A549 treated with ZK216348 at 1 μM for 4 hours (cell line): ENCODE measurements at places on chromosomes 11 and 22. TPM values are rescaled to one million over a fixed set of nuclear protein-coding genes. Genes with fewer than 3 reads are reported as not detected.

Gene PKDREJ
- total RNA-seq: not detected in 5 replicates

Gene ESAM
- total RNA-seq: 7.8 to 14.2 TPM (median 12.0 TPM) in 5 replicates

Gene MOGAT2
- not detected in 5 replicates for total RNA-seq

Gene SPON1
- total RNA-seq: not detected in 5 replicates

Gene MUC5AC
- total RNA-seq: 0.79 to 3.9 TPM (median 2.7 TPM) in 5 replicates
